Stimulated activated CD8-positive, alpha-beta memory T cell treated with anti-CD3 and anti-CD28 coated beads, Interleukin-2, amount 100 ng/mL, for 1 hour (primary cell): ENCODE measurements at places on chromosomes 7 and 10.

GRCh38 chr10:12973149-12973718 lies 28.3 kb downstream of the CCDC3 start:
- DNase-seq = no peak

DNA sequence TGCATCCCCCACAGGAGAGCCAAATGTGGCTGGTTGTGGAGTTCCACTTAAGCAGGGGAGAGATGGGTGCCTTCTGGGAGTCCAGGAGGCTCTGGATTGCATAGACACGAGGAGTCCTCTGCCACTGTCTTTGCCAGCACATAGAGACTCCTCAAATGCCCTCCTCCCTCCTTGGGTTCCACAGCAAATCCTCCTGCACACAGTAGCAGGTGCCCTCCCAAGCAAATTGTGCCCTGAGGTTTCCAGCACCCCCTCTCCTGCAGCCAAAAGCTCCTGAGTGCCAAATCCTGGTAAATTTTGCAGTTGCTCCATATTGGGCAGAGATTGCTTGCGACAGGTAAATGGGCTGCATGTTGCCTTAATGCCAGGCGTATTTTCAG lies 5.8 kb downstream of the EVX1 start:
- no peak for DNase-seq

DNA sequence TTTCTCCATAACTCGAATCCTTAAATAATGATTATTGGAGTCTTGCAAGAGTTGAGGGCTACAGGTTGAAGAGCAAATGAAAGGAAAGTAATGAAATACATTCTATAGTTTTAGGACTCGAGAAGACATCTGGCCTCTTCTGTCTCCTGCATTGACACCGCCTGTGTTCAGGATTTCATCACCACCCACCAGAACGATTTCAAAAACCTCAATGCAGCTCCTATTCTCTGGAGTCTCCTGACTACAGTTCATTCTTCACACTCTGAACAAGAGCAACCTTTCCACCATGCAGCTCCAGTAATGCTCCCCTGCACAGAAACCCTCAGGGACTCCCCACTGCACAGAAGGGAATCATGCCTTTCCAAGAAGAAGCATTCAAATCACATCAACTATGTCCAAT lies 5.5 kb downstream of the IL15RA start:
- DNase-seq = no peak

GRCh38 chr10:32985775-32986350 lies 27.8 kb upstream of the ITGB1 start:
- no peak for DNase-seq

DNA sequence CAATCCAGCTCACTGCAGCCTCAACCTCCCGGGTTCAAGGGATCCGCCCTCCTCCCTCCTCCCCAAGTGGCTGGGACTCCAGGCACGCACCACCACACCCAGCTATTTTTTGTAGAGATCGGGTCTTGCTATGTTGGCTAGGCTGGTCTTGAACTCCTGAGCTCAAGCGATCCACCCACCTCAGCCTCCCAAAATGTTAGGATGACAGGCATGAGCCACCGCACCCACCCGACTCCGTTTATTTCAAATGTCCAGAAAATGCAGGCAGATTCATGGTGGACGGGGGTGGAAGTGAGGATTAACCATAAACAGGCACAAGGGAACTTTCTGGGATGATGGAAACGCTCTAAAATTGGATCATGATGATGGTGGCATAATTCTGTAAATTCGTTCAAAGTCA lies 84.5 kb upstream of the DNAAF5 start:
- DNase-seq = no peak

- DNase-seq = no peak
These were observed 140.8 kb downstream of the GLCCI1 start for GRCh38 chr7:8109196-8110022.

DNA sequence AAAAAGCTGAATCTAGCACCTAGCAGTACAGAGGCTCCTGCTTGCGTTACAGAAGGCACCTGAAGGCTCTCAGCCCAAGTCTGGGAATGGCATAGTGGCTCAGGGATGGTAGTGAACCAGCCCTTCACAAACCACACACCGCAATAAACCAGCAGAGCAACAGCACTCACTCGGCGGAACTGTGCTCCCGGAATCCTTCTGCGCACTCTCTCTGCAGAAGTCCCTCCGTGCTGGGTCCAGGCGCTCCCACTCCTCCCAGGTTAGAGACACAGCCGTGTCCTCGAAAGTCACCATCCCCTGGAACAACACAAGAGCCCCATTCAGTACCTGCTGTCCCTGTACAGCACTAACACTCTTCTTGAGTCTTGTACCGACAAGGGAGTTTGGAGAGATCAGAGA lies 1.5 kb downstream of the ZNF394 start:
- DNase-seq = no peak

- DNase-seq = no peak
These were observed 312.4 kb downstream of the CALN1 start for GRCh38 chr7:72099784-72100183.

GRCh38 chr7:132575982-132576720 lies at the start of gene PLXNA4:
Gene PLXNA4, minus strand, starts transcription at chr7:132576470. Its CDS starts 67,777 bp downstream, at chr7:132508693.
- DNase-seq = no peak

DNA sequence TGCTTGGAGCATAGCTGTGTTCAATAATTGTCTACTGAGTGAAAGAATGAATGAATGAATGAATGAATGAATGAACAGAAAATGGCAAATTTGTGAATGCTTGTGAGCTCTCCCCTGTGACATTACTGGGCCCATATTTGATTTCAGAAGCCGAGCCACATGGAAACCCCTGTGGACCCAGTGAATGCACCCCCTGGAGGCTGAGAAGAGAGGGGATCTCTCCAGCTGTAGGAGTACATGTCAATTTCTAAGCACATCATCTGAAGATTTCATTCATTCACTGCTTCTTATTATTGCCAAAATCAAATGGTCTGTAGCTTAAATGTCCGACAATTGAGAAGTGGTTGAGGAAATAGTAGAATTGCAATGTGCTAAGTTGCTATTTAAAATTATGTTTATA lies 58.3 kb upstream of the DOCK1 start:
- DNase-seq = no peak

- DNase-seq = no peak
These were observed 1.4 kb downstream of the GARS1 start for GRCh38 chr7:30596014-30596641.

- no peak for DNase-seq
These were observed 826.6 kb upstream of the COBL start for GRCh38 chr7:52143219-52143618.

GRCh38 chr7:149741629-149742028 lies 31.8 kb downstream of the ZNF467 start:
- no peak for DNase-seq

DNA sequence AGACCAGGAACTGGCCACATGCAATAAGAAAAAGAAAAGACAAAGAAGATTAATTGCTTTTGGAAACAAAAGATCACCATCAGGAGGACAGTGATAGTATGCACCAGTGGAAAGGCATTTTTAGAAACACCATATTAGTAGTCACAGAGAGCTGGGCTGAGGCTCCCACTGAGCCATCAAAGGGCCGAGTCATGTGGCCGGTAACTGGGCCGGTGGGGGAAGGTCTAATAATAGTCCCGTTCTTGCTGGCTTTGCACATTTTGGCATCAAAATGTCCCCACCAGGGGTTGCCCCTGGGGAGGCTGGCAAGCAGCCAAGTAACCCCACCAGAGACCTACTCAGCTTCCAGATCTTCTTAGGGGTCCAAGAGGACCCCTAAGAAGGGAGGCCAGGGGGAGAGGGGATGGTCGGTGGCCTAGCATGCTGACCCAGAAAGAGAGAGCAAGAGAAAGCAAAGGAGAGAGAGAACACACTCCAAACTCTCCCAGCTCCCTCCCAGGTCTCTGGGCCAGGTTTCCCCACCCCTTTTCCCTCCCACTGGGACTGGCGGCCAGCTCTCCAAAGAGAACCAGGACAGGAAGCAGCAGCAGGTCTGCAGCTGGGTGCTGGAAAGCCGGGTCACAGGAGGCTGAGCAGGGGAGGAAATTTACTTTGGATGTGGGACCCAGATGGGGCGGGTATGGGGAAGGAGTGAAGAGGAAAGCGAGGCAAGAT lies 70.2 kb upstream of the FGFR2 start:
- DNase-seq = no peak

- no peak for DNase-seq
These were observed 47.2 kb downstream of the ANKIB1 start for GRCh38 chr7:92292981-92293380.

- no peak for DNase-seq
These were observed 12.2 kb upstream of the CHST15 start for GRCh38 chr10:124105594-124105993.

- no peak for DNase-seq
These were observed 131.5 kb downstream of the OAT start for GRCh38 chr10:124287071-124287685.

- DNase-seq = no peak
These were observed 282.4 kb downstream of the ADARB2 start for GRCh38 chr10:1454951-1455350.

DNA sequence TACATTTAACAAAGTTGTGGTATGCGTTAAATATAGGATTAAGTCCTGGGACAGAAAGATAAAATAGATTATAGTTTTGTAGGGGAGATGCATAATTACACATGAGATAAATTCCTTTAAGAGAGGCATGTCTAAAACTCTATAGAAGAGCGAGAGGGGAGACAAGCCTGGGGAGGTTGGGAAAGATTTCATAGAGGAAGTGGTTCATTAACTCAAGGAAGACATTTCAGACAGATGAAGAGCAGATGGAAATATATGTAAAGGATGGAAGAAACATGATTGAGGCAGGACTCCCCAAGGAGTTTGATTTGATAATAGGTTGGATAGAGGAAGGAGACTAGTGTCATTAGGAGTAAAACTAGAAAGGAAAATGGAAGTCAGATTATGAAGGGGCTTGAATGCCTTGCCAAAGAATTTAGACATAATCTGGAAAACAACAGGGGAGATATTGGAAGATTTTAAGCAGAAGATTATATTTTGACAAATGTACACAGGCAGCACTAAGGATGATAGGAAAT lies 96.1 kb downstream of the PHTF2 start:
- DNase-seq = no peak

DNA sequence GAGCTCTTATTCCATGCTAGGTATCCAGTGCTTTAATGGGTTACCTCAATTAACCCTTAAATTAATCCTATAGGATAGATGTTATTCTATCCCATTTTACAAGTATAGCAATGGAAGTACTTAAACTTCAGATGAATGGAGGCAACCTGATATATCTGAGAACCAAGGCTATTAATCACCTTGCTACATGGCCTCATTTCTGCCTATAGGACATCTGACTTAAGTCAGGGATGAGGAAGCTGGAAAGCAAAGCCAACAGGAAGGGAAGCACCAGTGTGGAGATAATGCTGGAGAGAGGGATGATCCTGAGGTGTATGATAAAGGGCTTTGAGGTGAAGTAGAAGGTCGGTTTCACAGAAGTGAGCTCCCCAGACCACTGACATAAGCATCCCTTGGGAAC lies 132.3 kb downstream of the CHN2 start:
- DNase-seq = no peak

DNA sequence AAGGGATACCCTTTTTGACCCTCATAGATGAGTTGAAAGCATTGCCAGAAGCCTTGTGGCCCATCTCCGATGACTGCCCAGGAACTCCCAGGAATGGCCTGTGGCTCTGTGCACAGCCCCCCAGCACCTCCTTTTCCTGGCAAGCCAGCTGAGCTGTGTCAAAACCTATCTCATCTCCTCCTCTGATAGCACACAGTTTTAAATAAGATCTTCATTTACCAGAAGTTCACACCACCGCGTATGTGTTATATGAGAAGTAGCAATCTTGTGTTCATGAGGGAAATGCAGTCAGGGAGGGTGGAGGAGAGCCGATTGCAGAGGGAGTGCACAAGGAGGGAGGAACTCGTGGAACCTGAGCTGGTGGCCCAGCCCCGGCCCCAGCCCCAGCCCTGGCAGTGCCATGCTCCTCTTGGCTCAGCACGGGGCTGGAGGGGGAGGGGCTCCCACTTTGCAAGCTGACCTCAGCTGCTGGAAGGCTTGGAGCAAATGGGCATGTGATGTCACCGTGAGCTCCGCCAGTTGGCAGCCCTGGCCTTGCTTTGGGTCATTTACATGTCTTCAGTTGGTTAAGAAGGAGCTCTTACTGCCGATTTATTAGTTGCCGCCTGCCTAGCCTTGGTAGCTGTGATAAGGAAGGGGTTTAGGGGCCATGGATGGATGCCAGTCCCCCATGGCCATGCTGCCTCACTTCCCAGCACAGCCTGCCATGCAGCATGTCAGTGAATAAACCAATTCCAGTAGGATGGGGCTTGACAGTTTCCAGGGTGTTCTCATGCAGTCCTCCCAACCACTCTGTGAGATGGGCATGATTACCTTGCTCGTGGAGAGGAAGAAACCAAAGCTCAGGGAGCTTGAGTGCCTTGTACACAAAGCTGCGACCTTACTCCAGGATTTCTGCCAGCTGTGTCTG lies 20.0 kb downstream of the UNC5B start:
- no peak for DNase-seq

DNA sequence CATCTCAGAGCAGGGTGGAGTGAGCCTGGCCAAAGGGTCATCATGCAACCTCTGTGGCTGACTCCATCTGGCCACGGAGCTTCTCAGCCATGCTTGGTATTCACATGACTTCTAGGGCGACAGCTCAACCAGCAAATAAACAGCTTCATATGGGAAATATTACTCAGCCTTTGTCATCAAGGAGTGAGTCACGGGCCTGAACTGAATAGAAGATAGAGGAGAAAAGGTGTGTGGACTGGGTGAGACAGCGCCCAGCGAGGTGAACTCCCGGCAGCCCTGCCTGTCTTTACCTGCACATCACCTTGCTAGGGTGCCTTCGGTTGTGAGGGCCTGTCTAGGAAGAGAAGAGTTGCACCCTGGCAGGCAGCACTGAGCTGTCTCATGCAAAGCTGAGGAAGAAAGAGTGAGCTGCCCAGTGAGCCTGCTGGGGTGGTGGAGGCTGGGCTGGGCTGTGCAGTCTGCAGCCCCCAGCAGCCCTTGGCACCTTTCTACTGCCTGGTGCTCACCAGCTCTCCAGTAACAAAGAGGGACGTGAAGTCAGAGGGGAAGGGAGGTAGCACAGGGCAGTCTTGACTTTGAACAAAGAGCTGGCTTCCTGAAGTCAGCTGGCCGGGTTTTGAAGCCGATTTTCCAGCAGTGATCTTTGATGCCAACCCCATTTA lies 114.2 kb downstream of the EGFR start:
- no peak for DNase-seq

DNA sequence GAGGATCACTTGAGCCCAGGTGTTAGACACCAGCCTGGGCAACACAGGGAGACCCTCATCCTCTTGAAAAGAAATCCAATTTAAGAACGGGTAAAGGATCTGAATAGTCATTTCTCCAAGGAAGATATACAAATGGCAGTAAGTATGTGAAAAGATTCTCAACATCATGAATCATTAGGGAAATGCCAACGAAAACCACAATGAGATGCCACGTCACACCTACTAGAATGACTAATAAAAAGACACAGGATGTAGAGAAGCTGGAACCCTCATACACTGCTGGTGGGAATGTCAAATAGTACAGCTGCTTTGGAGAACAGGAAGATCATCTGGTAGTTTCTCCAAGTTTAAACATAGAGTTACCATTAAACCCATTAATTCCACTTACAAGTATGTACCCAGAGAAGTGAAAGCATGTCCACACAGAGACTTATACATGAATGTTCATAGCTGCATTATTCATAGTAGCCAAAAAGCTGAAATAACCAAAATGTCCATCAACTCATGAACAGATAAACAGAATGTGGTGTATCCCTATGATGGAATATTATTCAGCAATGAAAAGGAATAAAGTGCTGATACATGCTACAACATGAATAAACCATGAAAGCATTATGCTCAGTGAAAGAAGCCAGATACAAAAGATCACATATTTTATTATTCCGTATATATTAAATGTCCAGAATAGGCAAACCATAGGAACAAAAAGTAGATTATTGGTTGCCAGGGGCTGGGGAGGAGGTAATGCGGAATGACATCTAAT lies 13.1 kb upstream of the ZMIZ2 start:
- DNase-seq = no peak
